ENCODE measurements at places on chromosomes 1 and 21. TPM values are rescaled to one million over a fixed set of nuclear protein-coding genes. Genes with fewer than 3 reads are reported as not detected.

DEPDC1 gene
- total RNA-seq: 6.7 TPM

EFNA3 gene
- 6.0 TPM for total RNA-seq

C1orf87 gene
- 0.06 TPM for total RNA-seq

PGLYRP4 gene
- not detected for total RNA-seq

JUN gene
- total RNA-seq: 312 TPM
